ENCODE measurements at places on chromosomes 11 and 22.

- no peak for DNase-seq
These were observed 2.0 kb downstream of the PACS1 start for GRCh38 chr11:66072081-66072480.

DNA sequence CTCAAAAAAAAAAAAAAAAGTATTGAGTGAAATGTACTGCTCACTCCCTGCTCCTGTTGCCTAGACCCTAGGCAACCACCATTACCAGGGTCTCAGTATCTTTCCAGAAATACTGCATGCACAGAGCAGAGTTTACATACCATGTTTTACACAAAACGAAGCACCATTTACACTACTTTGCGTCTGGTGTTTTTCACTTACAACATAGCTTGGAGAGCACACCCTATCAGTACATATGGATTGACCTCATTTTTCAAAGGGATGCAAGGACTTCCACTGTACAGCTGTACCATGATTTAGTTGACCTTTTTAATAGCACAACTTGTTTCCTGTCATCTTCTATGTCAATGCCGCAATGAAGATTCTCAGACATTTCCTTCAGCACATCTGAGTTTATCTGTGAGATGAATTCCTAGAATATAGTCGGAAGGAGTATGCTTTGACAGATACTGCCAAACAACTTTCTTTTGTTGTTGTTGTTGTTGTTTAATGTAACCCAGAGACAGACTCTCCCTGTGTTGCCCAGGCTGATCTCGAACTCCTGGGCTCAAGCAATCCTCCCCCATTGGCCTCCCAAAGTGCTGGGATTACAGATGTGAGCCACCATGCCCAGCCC lies 6.1 kb downstream of the MYH9 start:
- DNase-seq, result no peak

GRCh38 chr11:102829316-102830000 lies 14.0 kb downstream of the MMP3 start:
- DNase-seq, result no peak

- DNase-seq, result no peak
These were observed at the start of gene UNC93B1 for GRCh38 chr11:68003846-68004550. UNC93B1 (minus strand) TSS chr11:68004097; CDS start chr11:68004043, 54 bp downstream.

- no peak for DNase-seq
These were observed 976.9 kb upstream of the TENM4 start for GRCh38 chr11:80417681-80418080.

All from globus pallidus (tissue), 1 donor.